ENCODE measurements at places on chromosomes 3 and 15. TPM values are rescaled to one million over a fixed set of nuclear protein-coding genes. Genes with fewer than 3 reads are reported as not detected.

The EXD1 gene
- total RNA-seq: not detected

The AADACL2 gene
- total RNA-seq: not detected

DNA sequence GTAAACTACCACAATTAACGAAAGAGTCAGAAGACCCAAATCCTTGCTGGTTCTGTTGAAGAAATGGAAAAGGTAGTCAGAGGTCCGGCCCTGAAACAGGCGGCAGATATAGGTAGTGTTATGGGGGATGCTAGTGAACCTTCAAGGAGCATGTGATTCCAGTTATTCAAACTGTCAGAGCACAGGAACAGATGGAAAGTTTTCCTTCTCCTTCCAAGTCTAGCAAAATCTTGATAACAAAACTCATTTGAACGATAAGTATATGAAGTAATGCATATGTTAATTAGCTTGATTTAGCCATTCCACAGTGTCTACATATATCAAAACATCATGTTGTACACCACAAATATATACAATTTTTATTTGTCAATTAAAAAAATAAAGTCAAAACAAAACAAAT is 26.6 kb upstream of the GOLGA8J start:
- H3K4me1 ChIP-seq: no peaks in the 10 kb centered on the region
- H3K27ac ChIP-seq: no peak overlapping the region
- H3K27me3 ChIP-seq: peaks cover 8% of the 10 kb centered on the region
- H3K36me3 ChIP-seq: no peaks in the 10 kb centered on the region
- no peak for DNase-seq

The DENND4A gene
- 60.6 TPM for total RNA-seq

GRCh38 chr3:71966185-71966584 is 181.2 kb upstream of the PROK2 start:
- H3K36me3 ChIP-seq: no peaks in the 10 kb centered on the region
- no peaks in the 10 kb centered on the region for H3K4me1 ChIP-seq
- H3K27me3 ChIP-seq: no peaks in the 10 kb centered on the region
- H3K27ac ChIP-seq: no peak overlapping the region
- no peak overlapping the region for H3K4me3 ChIP-seq

- H3K4me3 ChIP-seq: no peak overlapping the region
- H3K4me1 ChIP-seq: no peaks in the 10 kb centered on the region
- no peak for DNase-seq
- H3K27me3 ChIP-seq: no peaks in the 10 kb centered on the region
- H3K36me3 ChIP-seq: no peaks in the 10 kb centered on the region
Observed at GRCh38 chr3:70840106-70840870, 527.9 kb upstream of the MDFIC2 start.

DNA sequence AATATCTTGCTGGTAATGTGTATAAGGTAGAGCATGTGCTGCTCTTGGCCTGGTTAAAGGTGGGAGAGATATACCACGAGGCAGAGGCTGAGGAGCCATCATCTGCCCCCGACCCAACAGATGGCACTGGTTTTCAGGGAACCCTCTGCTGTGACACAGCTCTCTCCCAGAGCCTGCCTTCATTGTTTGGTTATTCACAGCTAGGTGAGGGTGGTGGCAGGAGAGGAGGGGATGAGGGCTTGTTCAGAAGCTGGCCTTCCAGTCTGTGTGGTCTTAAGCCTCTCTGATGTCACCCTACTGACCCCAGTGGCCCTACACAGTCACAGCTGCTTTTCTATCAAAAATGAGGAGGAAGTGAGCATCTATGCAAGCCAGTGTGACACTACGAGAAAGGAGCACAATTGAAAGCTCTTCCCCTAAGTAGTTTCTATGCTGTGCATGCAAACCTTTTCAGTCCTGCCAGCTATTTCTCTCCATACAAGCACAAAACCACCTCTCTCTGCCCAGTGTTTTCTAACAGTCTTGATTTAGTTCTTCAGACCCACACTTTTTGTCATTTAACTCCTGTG is 258.4 kb upstream of the AGTR1 start:
- no peak overlapping the region for H3K4me3 ChIP-seq
- no peak overlapping the region for H3K27ac ChIP-seq
- no peaks in the 10 kb centered on the region for H3K36me3 ChIP-seq
- no peak for DNase-seq
- H3K27me3 ChIP-seq: no peaks in the 10 kb centered on the region
- no peaks in the 10 kb centered on the region for H3K4me1 ChIP-seq

- DNase-seq: peak; percentile 60
- H3K27ac ChIP-seq: peak overlapping the region; percentile 81
- no peaks in the 10 kb centered on the region for H3K27me3 ChIP-seq
- H3K4me3 ChIP-seq: peak overlapping the region; percentile 87
- H3K36me3 ChIP-seq: peaks cover 9% of the 10 kb centered on the region
Observed at GRCh38 chr3:149085828-149086231, 503 bp downstream of the HLTF start.

DNA sequence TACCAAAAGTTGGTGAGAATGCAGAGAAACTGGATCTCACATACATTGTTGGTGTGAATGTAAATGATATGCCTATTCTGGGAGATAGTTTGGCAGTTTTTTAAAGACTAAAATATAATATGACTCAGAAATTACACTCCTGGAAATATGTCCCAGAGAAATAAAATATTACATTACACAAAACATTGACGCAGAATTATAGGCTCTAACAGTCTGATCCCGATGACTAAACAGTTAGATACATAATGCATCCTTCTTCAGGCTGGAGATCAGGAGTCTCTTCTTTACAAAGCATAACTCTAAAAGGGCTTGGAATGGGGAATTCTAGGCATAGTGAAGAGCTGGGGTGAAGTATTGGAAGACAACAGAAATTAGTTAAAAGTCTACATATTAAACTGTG is 586.2 kb upstream of the NECTIN3 start:
- H3K4me1 ChIP-seq: no peaks in the 10 kb centered on the region
- H3K4me3 ChIP-seq: no peak overlapping the region
- no peak for DNase-seq
- H3K27me3 ChIP-seq: no peaks in the 10 kb centered on the region
- no peak overlapping the region for H3K27ac ChIP-seq
- H3K36me3 ChIP-seq: no peaks in the 10 kb centered on the region

The AQP9 gene
- total RNA-seq: 2.2 TPM

The TMOD2 gene
- total RNA-seq: 2.2 TPM

The ROBO1 gene
- total RNA-seq: 27.9 TPM

- H3K4me1 ChIP-seq: no peaks in the 10 kb centered on the region
- H3K4me3 ChIP-seq: no peak overlapping the region
- H3K36me3 ChIP-seq: no peaks in the 10 kb centered on the region
- no peak for DNase-seq
- H3K27ac ChIP-seq: no peak overlapping the region
Observed at GRCh38 chr15:37397266-37398022, 297.1 kb upstream of the MEIS2 start.

The HESX1 gene
- total RNA-seq: not detected

DNA sequence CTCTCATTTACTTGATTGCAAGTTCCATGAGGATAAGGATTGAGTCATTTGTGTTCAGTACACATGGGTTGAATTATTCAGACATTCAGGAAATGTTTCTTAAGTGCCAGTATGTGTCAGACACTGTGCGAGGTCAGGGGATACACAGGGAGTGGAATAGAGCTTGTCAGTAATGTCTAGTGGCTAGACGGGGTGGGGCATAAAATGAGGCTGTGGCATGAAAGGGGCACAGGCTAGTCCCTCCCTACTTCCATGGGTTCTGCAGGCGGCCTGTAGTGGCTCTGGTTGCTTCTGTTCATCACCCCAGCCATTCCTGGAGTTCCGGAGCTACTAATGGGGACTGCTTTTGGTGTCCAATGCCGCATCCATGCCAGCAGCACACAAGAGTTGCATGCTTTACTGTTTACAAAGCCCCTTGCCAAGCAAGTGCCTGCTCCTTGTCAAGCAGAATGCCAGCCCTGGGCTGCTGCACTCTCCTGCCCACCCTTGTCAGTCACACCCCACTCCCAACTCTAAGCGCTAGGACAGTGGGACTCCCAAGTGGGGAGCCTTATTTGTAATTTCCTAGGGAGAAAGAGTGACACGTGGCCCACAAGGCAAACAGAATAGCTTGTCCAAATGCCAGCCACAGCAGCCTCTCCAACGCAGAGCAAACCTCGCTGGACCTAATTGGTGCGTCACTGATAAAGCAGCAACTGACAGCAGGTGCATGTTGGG is 70.8 kb downstream of the RAB11A start:
- H3K4me1 ChIP-seq: peaks cover 16% of the 10 kb centered on the region
- peak; percentile 66 for DNase-seq
- peak overlapping the region; percentile 68 for H3K27ac ChIP-seq
- no peak overlapping the region for H3K4me3 ChIP-seq
- H3K27me3 ChIP-seq: no peaks in the 10 kb centered on the region

The COL7A1 gene
- total RNA-seq: 7.6 TPM

DNA sequence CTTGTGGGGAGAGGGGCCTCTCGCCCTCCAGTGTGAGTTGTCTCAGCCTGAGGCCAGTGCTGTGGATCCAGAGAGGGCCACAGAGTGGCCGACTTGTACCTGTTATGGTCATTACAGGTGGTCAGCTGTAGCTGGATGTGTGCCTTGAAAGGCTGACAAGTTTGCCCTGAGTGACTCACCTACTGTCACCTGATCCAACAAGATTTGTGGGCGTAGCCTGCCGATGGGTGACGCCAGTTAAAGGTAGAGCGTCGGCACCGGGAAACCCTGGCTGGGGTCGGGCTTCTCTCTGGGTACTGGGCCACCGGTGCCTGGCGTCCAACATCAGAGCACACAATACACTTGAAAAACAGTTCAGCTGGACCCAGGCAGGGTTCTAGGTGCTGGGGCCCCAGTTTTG is 2.8 kb upstream of the ISG20 start:
- peak; percentile 88 for DNase-seq
- H3K27ac ChIP-seq: peak overlapping the region; percentile 97
- H3K4me3 ChIP-seq: no peak overlapping the region
- no peaks in the 10 kb centered on the region for H3K27me3 ChIP-seq

The SATB1 gene
- total RNA-seq: 132 TPM

The KIF9 gene
- 5.5 TPM for total RNA-seq

The CCDC12 gene
- 38.4 TPM for total RNA-seq
